T-helper 17 cell (primary cell): ENCODE measurements at places on chromosomes 2 and 18. TPM values are rescaled to one million over a fixed set of nuclear protein-coding genes. Genes with fewer than 3 reads are reported as not detected.

- no peak for DNase-seq
Observed at GRCh38 chr2:98702127-98702802, 28.7 kb downstream of the MGAT4A start.

DNA sequence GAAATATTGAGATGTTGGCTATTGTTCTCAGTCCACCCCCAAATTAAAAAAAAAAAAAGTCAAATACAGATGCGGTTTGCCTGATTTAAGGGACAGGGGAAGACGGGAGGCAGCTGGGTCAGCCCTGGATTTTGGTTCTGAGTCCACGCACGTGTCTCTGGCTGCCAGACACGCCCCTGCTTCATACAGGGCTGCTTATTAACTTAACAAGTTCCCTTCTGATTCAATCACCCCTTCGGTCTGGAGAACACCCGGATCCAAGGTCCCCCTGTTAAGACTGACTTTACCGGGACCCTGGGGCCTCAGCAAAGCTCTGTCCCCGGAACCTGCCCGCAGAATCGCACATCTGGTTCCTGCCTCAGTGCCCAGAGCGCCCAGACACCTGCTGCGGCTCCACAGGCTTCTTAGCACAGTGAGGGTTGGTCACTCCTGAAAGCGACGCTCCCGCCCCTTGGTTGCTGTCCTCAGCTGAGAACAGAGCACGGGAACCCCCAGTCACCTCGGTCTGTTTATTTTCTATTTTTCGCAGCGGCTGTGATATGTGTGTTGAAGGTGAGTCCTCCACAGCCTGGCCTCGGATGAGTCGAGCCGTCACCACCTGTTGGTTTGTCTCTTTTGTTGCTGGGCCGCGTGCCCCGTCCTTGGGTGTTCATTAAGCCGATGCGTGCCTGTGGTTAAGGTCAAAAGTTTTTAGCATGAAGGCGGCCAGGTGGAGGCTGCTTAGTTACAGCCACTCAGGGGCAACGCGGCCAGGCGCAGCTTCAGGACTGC, 57.2 kb downstream of the RTP5 start:
- DNase-seq, result no peak

- no peak for DNase-seq
Observed at GRCh38 chr2:85843543-85843942, 45.2 kb downstream of the ST3GAL5 start.

- DNase-seq, result no peak
Observed at GRCh38 chr2:150866431-150866830, 379.0 kb upstream of the RND3 start.

DNA sequence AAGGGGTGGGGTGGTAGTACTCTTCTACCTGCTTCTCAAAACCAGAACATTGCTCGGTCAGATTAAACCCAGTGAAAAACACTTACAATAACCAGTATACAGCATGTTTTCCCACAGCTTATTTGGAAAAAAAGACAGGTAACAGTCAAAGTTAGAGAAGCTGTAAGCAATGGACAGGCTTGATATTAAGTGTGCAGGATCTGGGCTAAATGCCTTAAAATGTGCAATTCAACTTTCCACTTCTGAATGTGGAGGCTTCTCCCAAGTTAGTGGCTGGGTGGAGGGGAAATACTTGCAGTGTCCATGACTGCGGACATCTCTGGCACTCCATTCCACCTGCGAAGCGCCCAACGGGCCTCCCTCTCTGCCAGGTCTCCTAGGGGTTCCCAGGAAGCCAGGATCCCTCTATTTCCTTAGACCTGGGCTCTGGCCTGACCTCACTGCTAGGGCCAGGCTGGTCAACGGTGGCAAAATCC, 5.3 kb downstream of the ZEB2 start:
- no peak for DNase-seq

GRCh38 chr2:58709687-58710354, 468.7 kb upstream of the FANCL start:
- no peak for DNase-seq

The REEP1 gene
- total RNA-seq, result not detected

DNA sequence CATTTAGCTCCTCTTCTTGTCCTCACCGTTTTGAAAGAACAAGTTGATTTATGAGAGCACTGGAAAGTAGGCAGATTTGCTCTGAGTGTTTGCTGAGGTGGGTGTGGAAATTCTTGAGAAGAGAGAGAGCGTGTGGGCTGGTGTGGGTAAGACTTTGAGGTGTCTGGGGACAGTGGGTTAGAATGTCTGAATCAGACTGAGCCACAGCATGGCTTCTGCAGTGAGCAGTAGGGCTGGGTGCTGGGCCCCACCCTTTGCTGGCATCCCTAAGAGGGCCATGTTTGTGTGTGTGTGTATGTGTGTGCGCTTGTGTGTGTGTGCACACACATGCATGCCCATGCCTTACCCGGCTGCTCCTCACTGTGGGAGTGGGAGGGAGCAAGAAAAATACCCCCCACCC, 63.7 kb downstream of the COPS8 start:
- no peak for DNase-seq

GRCh38 chr2:8090748-8091700, 590.8 kb upstream of the ID2 start:
- DNase-seq, result no peak

GRCh38 chr2:144159240-144159639, 360.7 kb downstream of the ZEB2 start:
- DNase-seq, result no peak

The HOXD11 gene
- total RNA-seq, result not detected
